ENCODE measurements at places on chromosomes 7 and 10.

DNA sequence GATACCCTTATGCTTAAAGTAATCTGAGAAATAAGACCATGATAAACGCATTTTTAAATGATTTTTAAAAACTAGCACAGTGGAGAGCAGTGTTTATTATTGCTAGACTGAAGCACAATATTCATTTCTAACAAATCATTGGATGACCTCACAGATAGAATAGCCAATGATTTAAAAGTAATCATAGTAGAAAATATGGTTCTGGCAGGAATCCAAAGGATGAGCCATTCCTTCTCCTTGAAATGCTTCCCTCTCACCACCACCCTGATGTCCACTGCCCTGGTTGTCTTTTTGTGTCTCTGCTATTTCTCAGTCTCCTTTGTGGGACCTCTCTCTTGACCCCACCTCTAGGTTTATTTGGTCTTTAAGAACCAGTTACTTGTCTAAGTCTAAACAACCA lies 64.9 kb downstream of the PRKG1 start:
- DNase-seq = no peak

- no peak for DNase-seq
Measured at GRCh38 chr7:55396233-55396785, 31.2 kb downstream of the LANCL2 start.

- no peak for DNase-seq
Measured at GRCh38 chr7:30303312-30304039, 19.1 kb downstream of the ZNRF2 start.

- DNase-seq = no peak
Measured at GRCh38 chr7:3561932-3562331, 260.9 kb downstream of the SDK1 start.

Data from NCI-H345 (cell line).